EL (cell line): ENCODE measurements at places on chromosomes 3 and 15.

GRCh38 chr3:13016721-13017255, 56.4 kb downstream of the IQSEC1 start:
- DNase-seq = no peak

GRCh38 chr3:40019376-40019775, 210.0 kb downstream of the MYRIP start:
- no peak for DNase-seq

DNA sequence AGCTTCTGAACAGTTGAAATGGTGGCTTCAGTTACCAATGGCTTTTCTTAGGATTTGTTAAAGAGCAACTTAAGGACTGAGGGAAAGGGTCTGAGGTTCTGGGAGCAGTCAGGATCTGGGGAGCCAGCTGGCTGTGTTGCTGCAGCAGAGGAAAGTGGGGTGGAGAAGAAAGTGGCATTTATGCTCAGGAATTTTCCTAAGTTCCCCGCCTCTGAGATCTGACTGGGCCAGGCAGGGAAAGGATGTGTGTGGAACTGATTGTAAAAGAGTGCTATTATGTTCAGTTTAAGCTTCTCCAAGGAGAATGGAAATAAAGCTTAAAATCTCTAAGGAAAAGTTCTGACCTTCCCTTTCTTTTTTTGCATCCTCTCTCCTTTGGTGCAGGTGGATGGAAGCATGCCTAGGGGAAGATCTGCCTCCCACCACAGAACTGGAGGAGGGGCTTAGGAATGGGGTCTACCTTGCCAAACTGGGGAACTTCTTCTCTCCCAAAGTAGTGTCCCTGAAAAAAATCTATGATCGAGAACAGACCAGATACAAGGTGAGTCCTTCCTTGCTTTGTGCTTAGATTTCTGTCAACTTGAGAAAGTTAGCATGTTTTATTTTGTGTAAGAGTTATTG, 37.8 kb downstream of the IQGAP1 start:
- no peak for DNase-seq

- no peak for DNase-seq
These were observed 7.1 kb downstream of the GPD1L start for GRCh38 chr3:32113566-32113965.

GRCh38 chr3:42503251-42503924, 945 bp downstream of the VIPR1 start:
- no peak for DNase-seq

- no peak for DNase-seq
These were observed 63.6 kb downstream of the RYR3 start for GRCh38 chr15:33374226-33374914.
